ENCODE measurements at places on chromosomes 1 and 21.

- no peak for DNase-seq
Observed at GRCh38 chr1:112540226-112540794, 31.5 kb downstream of the WNT2B start.

DNA sequence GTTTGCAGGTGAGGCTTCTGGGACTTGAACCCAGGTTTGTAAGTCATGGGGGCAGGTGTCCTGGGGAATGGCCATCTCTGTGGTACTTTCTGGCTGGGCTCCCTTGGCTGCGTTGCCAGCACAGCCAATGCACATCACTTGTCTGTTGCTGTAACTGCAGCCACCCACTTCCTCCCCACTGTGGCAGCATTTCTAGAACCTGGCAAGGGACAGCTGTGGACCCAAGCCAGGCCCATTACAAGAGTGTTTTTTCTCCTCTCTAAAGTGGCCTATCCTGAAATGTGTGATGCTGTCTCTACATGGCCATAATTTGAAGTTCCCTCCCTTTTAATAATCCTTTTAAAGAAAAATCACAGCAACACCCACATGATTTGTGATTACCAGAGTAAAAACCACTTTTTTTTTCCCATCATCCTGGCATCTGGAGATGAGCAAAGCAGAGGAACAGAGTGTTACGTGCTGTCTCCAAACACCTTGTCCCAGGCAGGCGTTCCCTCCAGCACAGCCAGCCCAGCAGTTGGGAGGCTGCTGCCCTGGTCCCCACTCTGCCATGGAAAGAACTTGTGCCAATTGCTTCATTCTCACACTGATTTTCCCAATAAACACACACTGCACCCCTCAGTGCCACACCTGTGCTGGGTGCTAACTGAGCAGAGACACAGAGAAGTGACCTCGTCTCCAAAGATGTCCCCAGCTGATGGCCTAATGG lies 360.6 kb upstream of the USP24 start:
- no peak for DNase-seq

DNA sequence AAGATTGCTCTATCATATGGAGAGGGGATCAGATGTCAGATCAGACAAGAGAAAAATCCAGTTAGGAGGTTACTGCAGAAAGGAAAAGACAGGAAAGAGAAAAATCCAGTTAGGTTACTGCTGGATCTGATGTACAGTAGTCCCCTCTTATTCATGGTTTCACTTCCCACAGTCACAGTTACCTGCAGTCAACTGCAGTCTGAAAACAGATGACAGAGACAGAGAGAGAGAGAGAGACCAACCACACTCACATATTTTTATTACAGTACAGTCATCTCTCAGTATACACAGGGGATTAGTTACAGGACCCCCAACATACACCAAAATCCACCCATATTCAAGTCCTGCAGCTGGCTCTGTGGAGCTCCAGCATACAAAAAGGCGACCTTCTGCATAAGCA lies 29.3 kb downstream of the NUP133 start:
- DNase-seq: no peak

GRCh38 chr1:9200441-9200840 lies 34.1 kb upstream of the H6PD start:
- DNase-seq: no peak

- no peak for DNase-seq
Observed at GRCh38 chr1:60423146-60423780, 349.7 kb upstream of the C1orf87 start.

GRCh38 chr1:66207484-66207883 lies 326.5 kb upstream of the SGIP1 start:
- DNase-seq: no peak

DNA sequence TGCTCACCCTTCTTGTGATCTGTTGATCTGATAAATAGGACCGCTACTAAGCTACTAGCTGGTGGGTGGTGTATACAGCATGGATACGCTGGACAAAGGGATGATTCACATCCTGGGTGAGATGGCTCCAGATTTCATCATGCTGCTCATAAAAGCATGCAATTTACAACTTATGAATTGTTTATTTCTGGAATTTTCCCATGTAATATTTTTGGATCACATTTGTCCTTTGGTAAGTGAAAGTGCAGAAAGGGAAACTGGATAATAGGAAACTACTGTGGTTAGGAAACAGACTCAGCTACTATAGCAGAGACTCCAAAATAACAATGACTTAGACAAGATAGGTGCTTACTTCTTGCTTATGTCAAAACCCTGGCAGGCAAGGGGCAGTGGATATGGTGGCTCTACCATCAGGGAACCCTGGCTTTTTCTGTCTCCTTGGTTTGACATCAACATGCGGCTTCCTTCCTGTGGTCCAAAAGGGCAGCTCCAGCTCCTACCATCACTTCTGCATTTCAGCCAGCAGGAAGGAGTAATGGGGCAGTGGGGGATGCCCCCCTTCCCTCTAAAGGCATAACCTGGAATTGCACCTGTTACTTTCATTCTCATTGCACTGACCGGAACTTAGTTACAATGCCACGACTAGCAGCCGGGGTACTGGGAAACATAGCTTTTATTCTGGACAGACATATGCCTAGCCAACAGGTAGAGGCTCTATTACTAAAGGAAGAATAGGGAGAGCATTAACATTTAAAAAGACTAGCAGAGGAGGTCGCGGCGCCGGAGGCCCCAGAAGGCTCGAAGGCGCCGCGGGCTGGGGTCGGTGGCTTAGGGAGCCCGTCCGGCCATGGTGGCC lies 13.8 kb upstream of the AK2 start:
- no peak for DNase-seq

DNA sequence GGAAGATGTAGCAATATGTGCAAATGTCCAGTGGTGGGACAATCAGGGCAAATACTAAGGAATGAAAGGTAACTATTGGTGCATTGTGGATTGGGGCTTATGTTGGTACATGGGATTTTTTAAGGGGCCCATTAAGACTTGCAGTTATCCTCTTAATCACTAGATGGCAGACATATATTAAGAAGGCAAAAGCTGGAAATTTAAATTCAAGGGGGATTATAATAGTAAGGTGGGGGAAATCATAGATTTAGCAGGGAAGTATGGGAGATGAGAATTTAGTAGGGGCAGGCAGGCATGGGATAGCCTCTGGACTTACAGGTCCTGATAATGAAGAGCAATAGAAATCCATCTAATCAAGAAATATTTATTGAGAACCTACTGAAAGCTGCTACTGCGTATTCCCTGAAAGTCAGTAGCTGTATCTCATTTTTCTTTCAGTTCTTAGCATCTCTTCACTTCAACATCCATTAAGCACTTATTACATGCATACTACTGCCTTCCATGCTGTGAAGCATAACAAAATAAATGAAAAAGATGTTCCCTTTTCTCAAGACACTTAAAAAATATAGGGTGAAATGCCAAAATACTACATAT lies 251.8 kb downstream of the CRB1 start:
- no peak for DNase-seq

DNA sequence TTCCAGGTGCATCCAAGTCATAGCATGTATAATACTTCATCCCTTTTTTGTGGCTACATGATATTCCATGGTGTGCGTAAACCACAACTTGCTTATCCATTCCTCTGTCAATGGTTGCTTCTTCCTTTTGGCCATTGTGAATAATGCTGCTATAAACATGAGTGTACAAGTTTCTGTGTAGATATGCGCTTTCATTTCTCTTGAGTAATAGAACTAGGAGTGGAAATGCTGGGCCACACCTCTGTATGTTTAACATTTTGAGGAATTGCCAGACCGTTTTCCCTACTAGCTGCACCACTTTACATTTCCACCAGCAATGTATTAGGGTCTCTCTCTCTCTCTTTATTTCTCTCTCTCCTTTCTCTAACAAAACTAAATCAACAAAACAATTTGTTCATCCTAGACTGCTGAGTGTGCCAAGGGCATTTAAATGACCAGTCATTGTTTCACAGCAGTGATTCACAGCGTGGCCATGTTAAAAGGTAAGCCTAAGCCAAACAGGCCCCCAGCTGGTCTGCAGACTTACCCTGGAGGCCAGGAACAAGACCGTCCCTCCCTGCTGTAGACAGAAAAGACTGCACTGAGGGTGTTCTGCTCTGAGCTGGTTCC lies 53.2 kb upstream of the LYST start:
- no peak for DNase-seq

DNA sequence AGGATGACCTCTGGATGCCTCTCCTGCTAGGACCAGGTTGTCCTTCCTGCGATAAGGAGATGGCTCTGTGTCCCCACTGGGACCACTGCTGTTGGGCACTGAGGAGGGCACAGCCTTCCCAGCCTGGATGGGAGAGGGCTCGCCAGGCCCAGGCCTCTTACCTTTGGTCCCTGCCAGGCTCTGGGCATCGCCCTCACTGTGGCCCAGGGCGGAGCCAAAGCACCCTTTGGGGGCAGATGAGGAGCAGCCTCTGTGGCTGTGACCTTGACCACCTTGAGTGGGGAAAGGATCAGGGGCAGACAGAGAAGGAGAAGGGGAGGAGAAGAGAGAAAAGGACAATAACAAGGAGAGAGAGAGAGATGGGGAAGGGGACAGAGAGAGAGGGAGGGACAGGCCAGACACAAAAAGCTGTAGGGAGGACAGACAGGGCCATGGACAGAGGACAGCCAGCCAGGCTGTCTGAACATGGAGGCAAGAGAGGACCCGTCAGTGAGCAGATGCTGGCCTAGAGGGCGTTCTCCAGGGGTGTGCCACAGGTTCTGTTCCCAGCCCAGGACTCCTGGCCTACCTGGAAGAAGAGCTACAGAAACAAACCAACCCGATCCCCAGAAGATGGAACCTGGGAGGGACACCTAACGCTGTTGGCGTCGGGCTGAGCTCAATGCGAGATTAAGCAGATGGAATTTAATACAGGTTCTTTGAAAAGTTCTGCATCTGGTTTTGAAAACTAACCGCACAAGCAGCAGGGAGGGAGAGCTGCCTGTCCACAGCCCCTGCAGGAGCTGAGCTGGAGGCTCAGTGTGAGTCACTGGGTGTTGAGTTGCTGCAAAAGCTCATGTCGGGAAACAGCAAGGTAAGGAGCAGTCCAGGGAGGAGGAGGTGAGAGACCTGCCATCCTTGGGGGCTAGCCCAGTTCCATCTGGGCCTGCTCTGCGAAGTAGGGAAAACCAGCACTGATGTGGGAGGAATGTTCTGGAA lies 262.1 kb downstream of the PTPRU start:
- DNase-seq: no peak

DNA sequence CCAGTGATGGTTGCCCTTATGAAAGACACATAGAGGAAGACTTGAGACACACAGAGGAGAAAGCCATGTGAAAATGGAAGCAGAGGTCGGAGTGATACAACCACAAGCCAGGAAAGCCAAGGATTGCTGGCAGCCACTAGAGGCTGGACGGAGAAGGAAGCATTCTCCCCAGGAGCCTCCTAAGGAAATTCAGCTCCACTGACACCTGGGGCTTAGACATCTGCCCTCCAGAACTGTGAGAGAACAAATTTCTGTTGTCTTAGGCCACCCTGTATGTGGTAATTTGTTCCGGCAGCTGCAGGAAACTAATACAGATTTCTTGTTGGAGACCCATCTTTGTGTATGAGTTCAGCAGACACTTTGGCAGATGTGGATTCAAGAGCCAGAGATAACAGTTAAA lies 126.9 kb upstream of the ATP1A1 start:
- DNase-seq: no peak

- DNase-seq: no peak
Observed at GRCh38 chr1:183106166-183106565, 79.9 kb upstream of the LAMC2 start.

DNA sequence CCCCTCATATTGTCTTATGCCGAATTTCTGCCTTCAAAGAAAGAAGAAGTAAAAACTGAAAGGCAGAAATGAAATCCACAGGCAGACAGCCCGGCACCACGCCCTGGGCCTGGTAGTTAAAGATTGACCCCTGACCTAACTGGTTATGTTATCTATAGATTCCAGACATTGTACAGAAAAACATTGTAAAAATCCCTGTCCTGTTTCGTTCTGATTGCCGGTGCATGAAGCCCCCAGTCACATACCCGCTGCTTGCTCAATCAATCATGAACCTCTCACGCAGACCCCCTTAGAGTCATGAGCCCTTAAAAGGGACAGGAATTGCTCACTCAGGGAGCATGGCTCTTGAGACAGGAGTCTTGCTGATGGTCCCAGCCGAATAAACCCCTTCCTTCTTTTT lies 49.3 kb downstream of the JMJD4 start:
- DNase-seq: no peak

DNA sequence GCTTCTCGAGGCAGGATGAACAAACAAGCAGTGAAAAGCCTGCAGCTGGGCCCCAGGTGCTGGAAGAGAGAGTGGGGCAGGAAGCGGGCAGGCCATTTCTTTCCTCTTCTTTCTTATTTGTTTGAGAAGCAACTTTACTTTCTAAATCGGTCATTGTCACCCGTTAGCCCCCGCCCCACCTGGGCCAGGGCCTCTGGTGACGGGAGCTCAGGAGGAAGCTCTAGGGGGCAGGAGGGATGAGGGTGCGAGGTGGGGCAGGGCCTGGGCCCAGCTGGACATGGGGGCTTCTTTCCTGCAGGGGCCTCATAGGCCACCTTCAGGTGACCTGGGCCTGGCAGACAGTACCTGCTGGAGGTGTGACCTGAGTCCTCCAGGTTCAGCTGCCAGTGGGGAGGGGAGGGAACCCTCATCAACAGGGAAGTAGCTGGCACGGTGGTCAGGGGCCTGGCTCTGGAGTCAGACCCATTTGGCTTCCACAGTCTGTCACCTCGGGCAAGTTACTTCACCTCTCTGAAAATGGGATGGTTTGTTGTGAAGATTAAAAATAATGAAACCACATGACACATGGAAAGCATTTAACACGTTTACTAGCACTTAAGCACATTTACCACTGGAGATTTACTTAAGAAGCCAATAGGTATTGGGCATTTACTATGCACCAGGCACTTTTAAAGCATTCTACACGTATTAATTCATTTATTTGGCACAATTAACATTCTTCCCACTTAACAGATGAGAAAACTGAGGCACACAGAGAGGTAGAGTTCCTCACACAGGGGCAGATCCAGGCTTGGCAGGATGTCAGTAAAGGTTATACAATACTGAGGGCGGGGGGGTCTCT lies 54.1 kb upstream of the ID3 start:
- DNase-seq: no peak

- DNase-seq: peak; percentile 75
Observed at GRCh38 chr1:203765029-203765837, at the start of gene LAX1. TSS of gene LAX1 (plus strand) at chr1:203765183. CDS start at chr1:203765566, 383 bp downstream.

GRCh38 chr1:162587347-162587746 lies 25.8 kb downstream of the UAP1 start:
- no peak for DNase-seq

DNA sequence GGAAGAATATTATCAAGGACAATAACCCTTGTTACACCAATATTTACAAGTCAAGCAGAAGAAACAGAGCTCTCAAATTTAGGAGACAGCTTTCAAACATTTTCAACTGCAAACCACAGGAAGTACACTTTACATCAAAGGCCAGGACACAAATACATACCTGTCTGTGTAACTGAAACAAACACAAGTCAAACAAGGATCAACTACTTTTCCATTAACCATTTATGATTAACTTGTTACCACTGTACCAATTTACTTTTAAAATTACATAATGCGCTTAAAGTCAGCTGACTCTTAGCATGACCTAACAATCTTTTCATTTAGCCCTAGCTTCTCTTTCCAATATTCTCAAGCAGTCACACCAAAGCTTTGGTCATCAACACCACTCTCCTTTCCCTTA lies 43.5 kb downstream of the TRIM33 start:
- DNase-seq: no peak

All from effector memory CD8-positive, alpha-beta T cell (primary cell).